ENCODE measurements at places on chromosomes 4 and X. TPM values are rescaled to one million over a fixed set of nuclear protein-coding genes. Genes with fewer than 3 reads are reported as not detected.

- no peak for DNase-seq
Observed at GRCh38 chrX:53323196-53323595, 41.8 kb upstream of the IQSEC2 start.

GSPT2 gene
- total RNA-seq = 12.2 TPM

DNA sequence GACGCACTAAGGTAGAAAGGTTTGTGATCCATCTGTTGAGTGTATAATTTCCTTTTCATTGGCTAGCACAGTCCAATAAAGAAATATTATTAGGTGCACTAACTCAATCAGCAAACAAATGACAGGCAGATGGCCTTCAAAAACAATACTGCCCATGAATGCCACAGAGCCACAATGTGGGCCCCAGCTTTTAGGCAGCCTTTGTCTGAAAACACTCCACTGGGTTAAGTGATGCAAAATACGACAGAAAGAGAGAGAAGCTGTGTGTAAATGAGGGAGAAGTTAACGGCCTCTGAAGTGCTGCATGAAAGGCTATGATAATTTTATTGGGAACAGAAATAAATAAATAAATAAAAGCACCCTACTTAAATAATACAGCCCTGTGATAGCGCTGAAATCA, 274.6 kb downstream of the NKX6-1 start:
- DNase-seq = no peak

DNA sequence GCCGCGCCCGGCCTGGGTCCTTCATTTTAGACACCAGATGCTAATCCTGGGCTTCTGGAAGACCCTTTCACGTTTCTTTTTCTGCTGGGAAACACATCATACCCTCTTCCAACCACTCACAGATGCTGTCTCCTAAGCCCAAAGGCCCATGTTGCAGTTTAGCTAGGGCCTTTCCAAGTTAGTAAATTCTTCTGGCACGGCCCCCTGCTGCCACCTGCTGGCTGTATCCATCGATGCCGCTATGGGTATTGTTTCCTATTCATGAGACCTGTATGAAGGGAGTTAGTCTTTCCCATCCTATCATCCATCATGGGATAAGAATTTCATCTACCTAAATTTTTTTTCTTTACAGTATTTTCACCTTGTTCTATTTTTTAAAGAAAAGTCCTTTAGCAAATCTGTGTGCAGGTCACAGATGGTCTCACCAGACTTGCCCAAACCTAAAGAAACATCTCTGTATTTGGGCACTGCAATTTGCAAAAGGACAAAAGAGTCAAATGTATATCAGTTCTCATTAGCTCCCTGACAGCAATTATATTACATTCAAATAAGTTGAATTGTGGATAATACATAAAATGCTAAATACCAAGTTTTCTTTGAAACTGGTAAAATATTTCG, 37.8 kb upstream of the SLC9A7 start:
- peak; percentile 87 for DNase-seq

- DNase-seq = no peak
Observed at GRCh38 chrX:127466211-127466610, 586.0 kb downstream of the ACTRT1 start.

MAGEA11 gene
- not detected for total RNA-seq

DNA sequence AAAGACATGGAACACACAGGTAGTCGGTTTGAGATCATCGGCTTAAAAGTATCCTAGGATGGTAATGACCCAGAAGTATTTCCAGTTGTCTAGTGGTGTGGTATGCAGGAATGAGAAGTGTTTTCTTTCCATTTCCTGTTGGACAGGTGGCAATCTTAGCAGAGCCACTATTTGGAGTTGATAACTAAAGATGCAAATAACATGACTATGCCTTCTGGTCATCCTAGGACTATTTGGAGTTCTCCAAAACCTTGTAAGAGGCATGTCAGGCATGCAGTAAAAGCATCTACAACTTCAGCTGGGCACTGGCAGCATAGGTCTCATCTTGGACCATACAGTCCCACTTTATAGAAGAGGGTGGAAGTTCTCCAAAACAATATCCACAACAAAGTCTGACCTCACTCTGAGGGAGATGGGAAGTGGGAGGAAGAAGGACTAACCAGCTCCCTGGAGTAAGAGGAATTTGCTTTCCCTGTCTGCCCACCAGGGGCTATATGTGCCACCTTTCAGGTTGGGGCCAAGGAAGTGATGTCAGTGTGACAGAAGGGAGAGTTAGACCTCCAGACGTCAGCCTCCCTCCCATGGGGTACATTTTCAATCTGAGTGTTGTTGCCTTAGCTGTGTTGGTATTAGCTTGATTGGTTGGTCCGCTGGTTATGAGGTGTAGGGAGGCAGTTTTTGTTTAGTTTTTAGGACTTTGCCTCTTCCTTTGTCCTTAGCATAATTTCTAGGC, 101.2 kb upstream of the MYOZ2 start:
- no peak for DNase-seq

CTAG1A gene
- total RNA-seq = not detected

DNA sequence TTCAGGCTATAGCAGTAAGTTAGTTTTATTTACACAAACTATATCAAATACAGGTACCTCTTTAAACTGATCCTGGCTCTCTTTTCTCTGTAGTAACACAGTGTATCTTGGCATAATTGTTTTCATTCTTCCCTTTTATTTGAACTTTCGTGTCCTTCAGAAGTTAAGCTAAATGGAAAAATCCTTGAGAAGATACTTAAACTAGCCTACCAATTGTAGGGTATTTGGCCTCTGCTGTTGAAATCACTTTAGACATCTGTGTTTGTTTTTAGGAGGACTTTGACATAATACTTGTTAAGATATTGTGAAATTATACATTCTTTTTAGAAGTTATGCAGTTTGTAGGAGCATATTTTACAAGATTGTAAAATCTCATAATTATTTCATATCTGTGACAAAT, 90.3 kb upstream of the GK2 start:
- no peak for DNase-seq

GPR143 gene
- total RNA-seq = not detected

DNA sequence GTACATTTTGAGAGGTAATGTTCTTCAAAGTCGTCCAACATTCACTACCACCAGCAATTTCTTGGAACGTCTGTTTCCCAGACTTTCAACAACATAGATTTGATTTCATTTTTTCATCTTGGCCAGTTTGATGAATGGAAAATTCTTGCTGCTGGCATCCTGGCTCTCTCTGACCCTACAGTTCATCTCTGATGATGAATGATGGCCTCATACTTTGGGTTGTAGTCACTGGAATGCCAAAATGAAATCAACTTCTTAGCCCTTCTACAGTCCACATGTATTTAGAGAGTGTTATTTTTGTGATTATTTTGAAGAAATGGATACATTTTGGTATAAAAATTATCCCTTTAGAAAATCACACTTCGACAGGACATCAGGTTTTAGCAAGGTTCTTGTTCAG, 8.8 kb downstream of the CHST7 start:
- no peak for DNase-seq

TMPRSS11F gene
- not detected for total RNA-seq

BMP3 gene
- 14.8 TPM for total RNA-seq

DNA sequence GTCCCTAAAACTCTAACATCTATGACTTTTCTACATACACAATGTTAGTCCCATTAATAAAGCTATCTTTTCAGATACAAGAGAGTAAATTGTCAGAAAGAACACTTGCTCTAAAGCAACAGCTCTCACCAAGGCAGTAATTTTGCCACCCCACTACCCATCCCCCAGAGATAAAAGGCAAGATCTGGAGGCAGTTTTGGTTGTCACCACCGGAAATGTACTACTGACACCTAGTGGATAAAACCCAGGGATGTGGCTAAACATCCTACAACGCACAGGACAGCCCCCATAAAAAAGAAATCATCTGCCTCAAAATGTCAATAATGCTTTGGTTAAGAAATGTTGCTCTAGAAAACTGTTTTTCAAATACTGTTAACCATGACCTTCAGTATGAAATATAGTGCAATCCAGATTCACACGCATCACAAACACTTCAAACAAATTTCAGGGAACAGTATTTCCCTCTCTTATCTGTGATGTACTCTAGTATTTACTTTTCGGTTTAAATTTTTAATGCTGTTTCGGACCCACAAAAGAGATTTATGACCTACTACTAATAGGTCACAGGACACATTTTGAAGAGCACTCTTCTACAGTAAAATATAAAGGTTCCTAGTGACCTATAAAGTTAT, 5.1 kb downstream of the FBXL5 start:
- DNase-seq = no peak

DNA sequence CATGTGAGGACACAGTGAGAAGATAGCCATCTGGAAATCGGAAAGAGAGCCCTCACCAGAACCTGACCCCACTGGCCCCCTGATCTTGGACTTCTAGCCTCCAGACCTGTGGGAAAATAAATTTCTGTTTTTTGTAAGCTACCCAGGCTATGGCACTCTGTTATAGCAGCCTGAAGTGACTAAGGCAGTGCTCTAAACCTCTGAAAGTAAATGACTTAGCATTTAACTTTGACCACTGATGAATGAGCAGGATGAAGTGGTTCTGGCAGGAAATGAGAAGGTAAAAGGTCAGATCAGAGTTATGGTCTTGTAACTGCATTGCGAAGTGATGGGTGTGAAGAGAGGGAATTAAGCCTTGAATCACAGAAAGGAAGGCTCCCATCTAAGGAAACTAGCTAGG, 17.0 kb downstream of the GPAT3 start:
- DNase-seq = no peak

ZIC3 gene
- not detected for total RNA-seq

DUSP21 gene
- total RNA-seq = not detected

DNA sequence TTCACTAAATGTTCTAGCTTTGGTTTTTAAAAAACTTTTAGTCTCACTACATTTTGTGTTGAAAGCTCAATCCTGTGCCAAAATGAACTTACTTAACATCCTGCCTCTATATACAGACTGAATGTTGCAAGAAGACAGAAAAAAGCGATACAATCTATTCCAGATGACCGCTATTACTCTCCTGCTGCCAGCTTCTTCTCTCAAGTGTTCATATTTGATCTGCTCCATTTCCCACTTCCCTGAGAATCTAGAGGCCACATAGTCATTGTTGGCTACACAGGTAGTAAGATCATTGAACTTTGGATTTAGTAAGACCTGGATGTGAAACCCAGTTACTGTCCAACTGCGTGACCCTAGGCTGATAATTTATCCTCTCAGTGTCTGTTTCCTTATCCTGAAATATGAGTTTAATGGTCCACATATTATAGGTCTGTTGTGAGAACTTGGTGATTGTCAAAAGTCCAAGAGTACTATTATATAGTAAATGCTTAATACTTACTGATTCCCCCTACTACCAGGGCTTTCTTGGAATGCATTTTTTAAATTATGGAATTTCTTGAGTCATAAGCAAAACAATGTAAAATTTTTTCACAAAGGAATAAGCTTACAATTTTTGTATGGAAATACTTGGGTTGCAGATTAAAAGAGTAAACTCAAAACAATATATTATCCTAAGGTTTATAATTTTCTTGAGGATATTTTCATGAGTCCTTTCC, 976.8 kb upstream of the ADGRL3 start:
- no peak for DNase-seq

- no peak for DNase-seq
Observed at GRCh38 chr4:78014889-78015886, 41.9 kb upstream of the FRAS1 start.

ARL13A gene
- total RNA-seq = not detected

FSTL5 gene
- 12.3 TPM for total RNA-seq

- DNase-seq = no peak
Observed at GRCh38 chrX:19360903-19361302, 17.2 kb downstream of the PDHA1 start.

BST1 gene
- total RNA-seq = 9.1 TPM

DNA sequence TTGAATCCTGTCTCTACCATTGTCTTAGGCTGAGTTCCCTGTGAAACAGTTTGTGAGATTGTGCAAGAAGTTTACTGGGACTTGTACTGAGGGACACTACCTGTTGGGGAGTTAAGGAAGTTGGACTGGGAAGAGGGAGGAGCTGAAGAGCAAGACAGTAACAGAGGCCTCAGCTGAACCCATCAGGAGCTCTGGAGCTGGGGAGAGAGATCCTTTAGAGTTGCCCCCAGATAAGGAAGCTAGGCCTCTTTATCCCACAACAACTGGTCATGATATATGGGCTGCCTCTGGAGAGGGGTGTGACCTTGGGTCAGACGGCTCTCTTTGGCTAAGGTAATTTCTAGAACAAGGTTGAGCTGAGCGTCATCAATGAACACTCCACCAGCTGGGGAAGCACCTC, 137.8 kb upstream of the SLC4A4 start:
- DNase-seq = no peak

- no peak for DNase-seq
Observed at GRCh38 chr4:16067515-16067914, 16.3 kb downstream of the PROM1 start.

- DNase-seq = no peak
Observed at GRCh38 chrX:32520789-32521188, 690.6 kb downstream of the DMD start.

XPNPEP2 gene
- 6.6 TPM for total RNA-seq

Data from sciatic nerve (tissue), 2 donors.